Mammary epithelial cell (primary cell): ENCODE measurements at places on chromosomes 16 and 17. TPM values are rescaled to one million over a fixed set of nuclear protein-coding genes. Genes with fewer than 3 reads are reported as not detected.

The SULT1A4 gene
- 0.33 TPM for total RNA-seq

The MT1E gene
- total RNA-seq: 468 TPM

The TPSB2 gene
- not detected in 2 replicates for total RNA-seq

The NOTUM gene
- total RNA-seq: not detected in 2 replicates

The ABCA9 gene
- 1.8 TPM for total RNA-seq

The PTGES3L gene
- total RNA-seq: 1.3 and 1.6 TPM in 2 replicates

The C17orf113 gene
- total RNA-seq: 1.0 and 1.5 TPM in 2 replicates

The KRT27 gene
- total RNA-seq: not detected in 2 replicates

The TVP23B gene
- 60.0 TPM for total RNA-seq

The USP6 gene
- total RNA-seq: not detected

The ERN2 gene
- total RNA-seq: not detected in 2 replicates

The NAGS gene
- 1.3 TPM for total RNA-seq

The ALOX12 gene
- total RNA-seq: not detected

The GP1BA gene
- total RNA-seq: not detected

The PMFBP1 gene
- total RNA-seq: under 0.01 TPM
